Hepatic stellate cell (primary cell): ENCODE measurements at places on chromosomes 7 and 10.

DNA sequence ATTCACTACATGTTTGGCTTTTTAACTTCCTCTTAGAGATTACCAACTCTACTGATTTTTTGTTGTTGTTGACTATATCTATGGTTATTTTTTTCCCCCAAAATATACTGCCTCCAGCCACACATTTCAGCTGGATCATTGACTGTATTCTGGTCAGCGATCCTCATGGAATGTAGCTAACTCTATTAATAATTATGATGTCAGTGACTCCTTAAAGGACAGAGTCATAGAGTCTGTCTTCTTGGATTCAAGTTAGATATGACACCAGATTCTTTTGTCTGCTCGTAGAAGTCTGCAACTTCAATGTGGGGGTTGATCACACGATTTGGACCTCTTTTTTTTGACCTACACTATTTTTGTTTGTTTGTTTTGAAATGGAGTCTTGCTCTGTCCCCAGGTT lies 33.2 kb downstream of the UBN2 start:
- peak; percentile 12 for DNase-seq

DNA sequence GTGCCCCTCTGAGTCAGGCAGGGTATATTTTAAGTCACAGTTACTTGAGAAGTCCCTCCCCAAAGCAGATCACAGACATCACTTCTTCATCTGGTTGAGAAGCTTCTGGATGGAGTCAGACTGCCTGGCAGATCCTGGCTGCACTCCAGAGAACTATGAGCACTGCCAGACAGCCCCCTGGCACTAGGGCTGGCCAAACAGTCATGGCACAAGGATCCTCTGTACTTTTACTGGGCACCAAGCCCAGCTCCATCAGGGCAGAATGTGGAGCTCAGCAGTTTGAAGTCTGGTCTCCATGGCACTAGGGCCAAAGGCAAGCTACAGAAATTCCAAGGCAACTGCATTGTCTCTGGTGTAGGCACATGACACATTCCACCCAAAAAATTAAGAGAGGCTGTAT lies 162.1 kb downstream of the NRG3 start:
- no peak for DNase-seq

- DNase-seq: no peak
Measured at GRCh38 chr10:63210611-63211196, 77.6 kb downstream of the NRBF2 start.

DNA sequence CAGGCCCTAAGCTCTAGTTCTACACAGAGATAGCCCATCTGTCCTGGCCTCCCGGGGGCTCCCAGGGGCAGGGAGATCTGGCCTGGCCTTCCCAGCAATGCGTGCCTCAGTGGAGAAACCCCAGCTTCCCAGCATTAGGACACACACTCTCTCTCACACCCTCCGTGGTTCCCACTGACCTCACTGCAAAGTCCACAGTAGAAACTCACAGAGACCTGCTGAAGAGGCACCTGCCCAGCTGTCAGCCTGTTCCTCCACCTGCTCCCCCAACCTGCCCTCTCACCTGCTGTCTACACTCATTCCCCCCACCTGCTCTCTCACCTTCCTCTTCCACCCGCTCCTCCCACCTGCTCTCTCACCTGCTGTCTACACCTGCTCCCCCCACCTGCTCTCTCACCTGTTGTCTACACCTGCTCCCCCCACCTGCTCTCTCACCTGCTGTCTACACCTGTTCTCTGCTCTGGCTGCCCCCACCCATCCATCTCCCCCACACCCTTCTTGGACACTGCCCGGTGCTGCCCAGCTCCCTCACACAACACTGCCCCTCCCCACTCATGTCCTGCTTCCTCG lies 21.1 kb upstream of the PFKP start:
- no peak for DNase-seq

DNA sequence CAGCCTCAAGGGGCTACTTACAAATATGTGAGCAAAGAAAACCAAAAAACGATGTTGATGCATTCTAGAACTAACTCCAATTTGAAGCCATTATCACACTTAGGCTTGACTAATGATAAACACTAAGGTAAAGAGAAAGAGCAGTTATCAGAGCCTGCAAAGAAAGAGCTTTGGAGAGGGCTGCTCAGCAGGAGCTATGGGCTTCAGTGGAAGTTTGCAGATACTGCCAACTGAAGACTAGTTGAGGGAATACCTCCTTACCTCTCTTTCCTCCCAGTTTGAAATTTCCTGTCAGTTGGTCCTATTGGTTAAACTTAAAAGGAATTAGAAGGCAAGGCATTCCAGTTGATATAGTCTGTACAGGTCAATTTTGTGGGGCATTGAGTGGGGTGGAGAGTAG lies 498.1 kb upstream of the POT1 start:
- DNase-seq: no peak

DNA sequence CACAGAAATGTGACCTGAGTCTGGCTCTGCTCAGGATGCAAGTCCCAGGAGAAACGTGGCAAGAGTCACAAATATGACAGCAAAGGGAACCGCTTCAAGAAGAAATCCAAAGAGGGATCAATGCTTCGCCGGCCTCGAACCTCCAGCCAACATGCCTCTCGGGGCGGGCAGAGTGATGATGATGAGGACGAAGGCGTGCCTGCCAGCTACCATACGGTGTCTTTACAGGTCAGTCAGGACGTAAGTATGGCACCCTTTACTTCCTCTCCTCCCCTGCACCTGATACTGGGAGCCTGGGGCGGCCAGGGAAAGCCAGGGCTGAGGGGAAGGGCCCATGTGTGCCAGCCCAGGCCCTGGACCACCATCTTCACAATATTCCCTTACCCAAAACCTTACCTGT lies 18.6 kb upstream of the NFKB2 start:
- DNase-seq: no peak

GRCh38 chr10:35854661-35855060 lies 212.6 kb upstream of the FZD8 start:
- DNase-seq: no peak

GRCh38 chr7:128033246-128033645 lies 2.0 kb upstream of the LRRC4 start:
- DNase-seq: no peak

DNA sequence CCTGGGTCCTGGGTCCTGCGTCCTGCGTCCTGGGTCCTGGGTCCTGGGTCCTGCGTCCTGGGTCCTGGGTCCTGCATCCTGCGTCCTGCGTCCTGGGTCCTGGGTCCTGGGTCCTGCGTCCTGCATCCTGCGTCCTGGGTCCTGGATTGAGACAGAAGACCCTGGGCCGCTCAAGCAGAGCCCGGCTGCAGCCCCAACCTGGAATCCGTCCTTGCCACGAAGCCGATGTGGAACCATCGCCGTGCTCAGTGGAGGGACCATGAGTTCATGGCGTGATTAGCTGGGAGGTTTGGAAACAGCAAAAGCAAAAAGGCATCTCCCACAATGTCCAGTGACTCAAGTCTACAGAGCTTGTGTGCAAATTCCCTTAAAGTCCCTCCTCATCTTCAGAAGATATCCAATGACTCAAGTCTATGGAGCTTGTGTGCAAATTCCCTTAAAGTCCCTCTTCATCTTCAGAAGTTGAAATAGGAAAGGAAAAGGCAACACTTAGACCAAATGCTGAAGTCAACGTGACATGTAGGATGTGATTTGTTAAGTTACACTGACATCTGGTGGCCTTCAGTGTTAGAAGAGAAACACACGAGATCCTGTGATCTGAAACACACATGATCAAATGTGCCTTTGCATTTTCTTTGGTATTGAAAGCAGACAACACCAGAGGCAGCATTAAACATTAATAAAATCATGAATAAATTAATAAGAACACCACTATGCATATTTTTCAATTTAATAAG lies 179.9 kb downstream of the PTPRN2 start:
- peak; percentile 33 for DNase-seq

GRCh38 chr7:74000489-74001149 lies 27.4 kb upstream of the ELN start:
- no peak for DNase-seq

- DNase-seq: no peak
Measured at GRCh38 chr10:86415583-86415982, 49.0 kb upstream of the GRID1 start.
